Activated CD4-positive, alpha-beta memory T cell treated with anti-CD3 and anti-CD28 coated beads for 36 hours (primary cell): ENCODE measurements at places on chromosomes 4 and X. TPM values are rescaled to one million over a fixed set of nuclear protein-coding genes. Genes with fewer than 3 reads are reported as not detected.

Gene ZNF732
- total RNA-seq: not detected

- DNase-seq: no peak
These were observed 59.1 kb downstream of the IGFBP7 start for GRCh38 chr4:57051095-57051494.

DNA sequence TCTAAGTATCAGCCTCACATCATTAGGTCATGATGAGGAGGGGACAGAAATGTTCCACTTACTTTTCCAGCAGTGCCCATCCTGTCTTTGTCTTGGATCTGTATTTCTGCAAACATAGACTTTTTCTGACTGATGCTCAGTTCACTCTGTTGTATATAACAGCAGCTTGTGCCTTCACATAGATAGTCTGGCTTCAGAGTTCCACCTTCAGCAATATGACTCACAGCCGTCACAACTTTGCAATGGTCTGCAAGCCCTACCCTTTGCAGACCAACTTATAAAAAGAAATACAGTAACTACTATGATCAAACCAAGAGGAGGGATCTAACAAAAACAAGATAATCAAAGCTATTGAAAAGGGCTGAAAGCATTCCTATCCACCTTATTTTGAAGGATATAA, at the start of gene ADH7:
ADH7 (minus strand) TSS at position 189 of the 400 bp plus-strand sequence; CDS start at position 80, 109 bp downstream.
- DNase-seq: no peak

GRCh38 chr4:73603271-73603710, 16.9 kb downstream of the RASSF6 start:
- DNase-seq: no peak

DNA sequence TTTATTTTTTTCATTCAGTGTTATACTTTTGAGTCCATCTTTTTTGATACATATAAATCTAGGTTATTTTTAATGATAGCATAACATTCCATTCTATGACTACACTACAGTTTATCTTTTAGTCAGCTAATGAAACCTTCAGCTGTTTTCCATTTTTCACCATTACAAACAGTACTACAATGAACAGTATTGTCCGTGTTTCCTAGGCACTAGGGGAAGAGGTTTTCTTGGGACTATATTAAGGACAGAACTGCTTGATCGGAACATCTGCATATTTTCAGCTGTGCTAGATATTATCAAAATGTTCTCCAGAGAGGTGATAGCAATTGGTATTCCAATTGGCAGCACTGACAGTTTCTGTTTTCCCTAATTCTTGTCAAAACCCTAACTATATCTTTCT, 44.3 kb upstream of the HCCS start:
- no peak for DNase-seq

- DNase-seq: no peak
These were observed 150.5 kb downstream of the ARSF start for GRCh38 chrX:3191796-3192195.
